ENCODE measurements at places on chromosomes 2 and 18.
A peak's percentile ranks its signal among the peaks of the same experiment; 100 is the strongest.

GRCh38 chr2:239263231-239263630 is 137.6 kb downstream of the HDAC4 start:
- DNase-seq = no peak

DNA sequence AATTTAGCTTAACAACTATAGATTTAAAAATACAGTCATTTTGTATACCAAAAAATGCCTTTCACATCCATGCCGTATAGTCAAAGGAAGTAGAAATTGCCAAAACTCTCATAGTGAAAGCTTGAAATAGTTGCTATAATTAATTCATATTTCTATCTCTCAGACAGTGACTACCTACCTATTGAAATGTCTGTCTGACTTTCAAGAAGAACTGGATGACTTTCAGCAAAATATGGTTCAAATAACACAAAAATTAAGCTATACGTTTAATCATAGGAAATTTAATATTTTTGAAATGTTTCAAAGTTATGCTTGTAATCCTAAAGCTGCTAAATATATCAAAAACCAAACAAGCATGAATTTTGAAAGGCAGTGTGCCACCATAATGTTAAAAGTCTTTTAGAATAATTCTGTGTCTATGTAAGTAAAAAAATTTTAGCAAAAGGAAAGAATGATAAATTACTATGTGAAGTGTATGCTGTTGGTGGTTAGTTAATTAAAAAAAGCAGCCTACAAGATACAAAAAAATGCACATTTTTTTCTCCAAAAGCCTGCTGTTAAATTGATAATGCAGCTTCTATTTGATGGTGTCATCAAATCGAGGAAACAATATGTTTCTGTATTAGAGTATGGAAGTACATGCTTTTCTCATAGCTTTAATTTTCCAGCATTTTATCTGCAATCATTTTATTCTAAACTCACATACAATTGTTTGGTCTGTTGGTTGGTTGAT is 57.7 kb upstream of the ST6GAL2 start:
- no peak for DNase-seq

GRCh38 chr2:219562049-219563020 is 9.0 kb downstream of the OBSL1 start:
- no peak for DNase-seq

DNA sequence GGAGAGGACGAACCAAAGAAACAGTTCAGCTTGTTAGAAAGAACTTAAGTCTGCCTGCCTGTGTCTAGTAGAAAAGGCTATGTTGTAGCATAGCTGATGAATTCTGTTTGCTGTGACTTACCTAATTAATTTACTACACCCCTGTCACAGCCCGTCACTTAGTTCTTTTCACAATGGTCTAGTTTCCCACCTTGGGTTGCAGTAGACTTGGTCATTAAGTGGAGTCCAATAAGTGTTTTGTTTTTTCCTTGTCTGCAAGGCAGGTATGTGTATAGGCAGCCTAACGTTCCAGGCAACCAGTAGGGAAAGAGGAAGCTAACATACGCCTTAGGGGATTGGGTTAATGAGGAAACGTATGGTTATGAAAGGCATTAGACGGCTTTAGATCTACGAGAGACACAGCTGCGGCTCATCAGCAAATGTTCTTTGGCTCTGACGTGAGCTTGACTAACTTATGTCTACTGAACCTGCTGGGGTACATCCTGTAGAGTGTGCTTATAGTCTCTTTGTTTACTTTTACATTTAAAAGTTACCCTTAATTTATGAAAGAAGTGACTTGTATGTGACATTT is 180.1 kb downstream of the PRPF40A start:
- no peak for DNase-seq

GRCh38 chr2:108240966-108241365 is 1.2 kb downstream of the SULT1C3 start:
- no peak for DNase-seq

DNA sequence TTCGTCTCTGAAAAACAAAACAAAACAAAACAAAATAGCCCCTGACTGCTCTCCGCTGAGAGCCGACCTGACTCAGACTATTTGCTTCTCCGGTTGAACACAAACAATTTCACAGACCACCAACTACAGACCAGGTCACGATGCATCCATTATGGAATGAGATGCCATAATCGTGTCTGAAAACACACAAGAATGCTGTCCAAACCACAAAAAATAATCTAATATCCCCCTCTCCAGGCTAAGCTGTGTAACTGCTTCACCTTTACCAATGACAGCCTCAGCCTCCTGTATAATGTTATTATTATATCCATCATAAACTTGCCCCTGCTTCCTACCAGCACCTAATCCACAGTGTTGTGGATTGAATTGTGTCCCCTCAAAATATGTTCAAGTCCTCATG is 114.7 kb downstream of the DNAH6 start:
- DNase-seq = peak; percentile 80

- no peak for DNase-seq
These were observed 100.3 kb downstream of the COL3A1 start for GRCh38 chr2:189074506-189074905.

DNA sequence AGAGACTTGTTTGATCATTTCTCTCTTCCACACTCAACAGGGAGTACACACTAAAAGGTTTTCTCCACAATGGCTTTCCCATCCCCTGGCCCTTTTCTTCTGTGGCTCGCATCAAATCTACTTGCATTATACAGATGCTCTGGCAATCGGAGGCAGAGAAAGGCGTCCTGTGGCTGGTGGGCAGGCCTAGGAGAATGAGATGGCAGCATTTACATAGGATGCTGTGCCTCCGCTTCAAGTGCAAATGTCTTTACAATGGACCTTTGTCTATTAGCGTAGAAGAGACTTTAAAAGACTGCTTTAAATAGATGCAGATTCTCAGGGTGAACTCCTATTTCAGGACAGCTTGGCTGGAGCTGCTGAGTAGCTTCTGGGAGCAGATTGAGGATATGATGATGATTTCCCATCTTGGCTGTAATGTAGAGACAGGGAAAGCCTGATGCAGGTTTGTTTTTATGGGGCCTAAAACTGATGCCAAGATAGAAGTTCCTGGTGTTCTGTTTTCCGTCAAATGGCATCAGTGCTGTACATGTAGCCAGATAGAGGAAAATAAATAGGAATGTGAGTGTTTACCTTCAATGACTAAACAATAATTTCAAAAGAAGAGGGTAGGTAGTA is 423.4 kb downstream of the RND3 start:
- DNase-seq = no peak

GRCh38 chr18:74416124-74416523 is 41.0 kb downstream of the DIPK1C start:
- no peak for DNase-seq

DNA sequence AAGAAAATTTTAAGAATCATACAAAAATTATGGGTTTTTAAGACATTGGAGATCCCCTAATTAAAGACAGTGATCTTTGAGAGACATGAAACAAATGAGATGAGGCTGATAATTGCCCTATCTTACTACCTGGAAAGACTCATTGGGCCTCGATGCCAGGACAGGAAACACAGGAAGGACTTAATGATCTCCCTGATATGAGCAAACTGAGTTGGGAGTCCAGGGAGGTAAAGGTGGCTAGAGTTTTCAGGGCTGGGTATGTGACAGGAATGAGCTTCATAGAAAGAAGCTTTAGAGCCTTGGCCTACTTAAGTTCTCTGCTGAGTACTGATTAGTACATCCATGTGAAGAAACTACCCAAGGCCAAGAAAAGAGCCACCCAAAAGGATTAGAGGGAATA is 40.6 kb upstream of the GULP1 start:
- DNase-seq = no peak

DNA sequence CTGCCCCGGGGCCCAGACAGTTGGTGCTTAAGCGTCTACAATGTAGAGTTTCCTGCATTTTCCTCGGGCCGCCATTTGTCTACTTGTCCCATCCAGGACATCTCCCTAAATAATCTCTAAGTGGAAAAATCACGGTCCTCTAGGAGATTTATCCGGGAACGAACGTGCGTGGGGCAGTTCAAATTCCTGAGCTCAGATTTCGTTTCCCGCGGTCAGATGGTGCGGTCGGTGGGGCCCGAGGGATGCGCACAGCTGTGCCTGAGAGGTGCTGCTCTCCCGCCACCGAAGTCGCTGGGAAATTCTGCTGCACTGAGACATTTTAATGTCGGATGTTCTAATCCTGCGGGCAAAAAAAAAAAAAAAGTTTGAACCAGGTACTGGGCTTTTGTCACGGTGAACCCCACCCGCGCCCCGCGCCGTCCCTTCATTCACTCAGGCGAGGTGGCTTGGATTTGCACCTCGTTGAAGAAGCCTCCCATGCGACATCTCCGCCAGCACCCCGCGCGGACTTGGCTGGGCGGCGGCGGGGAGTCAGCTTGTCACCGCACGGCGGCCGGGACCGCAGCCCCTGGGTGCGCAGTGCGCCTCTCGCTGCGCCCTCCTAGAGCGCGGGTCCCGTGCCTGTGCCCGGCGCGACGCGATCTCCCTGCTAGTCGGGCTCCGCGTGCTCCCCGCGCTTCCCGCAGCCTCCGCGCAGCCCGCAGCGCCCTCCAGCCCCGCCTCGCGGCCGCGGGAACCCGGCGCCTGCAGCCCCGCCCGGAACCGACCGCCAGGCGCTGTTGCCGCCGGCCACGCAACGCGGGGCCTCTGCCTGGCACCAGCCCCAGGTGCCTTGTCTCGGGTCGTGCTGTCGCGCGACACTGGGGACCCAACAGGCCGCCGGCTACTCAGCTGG is 191.9 kb upstream of the TCF4 start:
- peak; percentile 64 for DNase-seq

- peak; percentile 69 for DNase-seq
These were observed 18.7 kb upstream of the ACVR1 start for GRCh38 chr2:157894694-157895435.

GRCh38 chr18:49874238-49874637 is 60.9 kb upstream of the ACAA2 start:
- DNase-seq = no peak

DNA sequence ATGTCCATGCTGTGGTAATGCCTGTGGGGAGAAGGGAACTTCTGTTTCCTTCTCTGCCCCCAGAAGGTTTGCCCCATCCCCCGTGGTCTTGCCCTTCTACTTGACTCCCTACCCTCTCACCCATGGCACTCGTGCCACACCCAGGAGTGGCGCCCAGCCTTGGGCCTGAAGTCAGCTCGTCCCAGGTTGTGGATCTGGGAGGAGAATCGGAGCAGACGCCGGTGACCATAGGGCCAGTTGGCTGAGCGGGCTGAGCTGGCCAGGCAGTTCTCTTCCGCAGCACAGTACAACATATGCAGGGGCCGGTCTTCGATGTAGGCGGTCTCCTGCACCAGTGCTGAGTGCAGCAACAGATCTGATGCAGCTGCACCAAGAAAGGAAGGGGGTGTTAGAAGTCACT is 4.7 kb downstream of the HTRA2 start:
- no peak for DNase-seq

- DNase-seq = no peak
These were observed 49.7 kb upstream of the TFCP2L1 start for GRCh38 chr2:121334581-121335293.

DNA sequence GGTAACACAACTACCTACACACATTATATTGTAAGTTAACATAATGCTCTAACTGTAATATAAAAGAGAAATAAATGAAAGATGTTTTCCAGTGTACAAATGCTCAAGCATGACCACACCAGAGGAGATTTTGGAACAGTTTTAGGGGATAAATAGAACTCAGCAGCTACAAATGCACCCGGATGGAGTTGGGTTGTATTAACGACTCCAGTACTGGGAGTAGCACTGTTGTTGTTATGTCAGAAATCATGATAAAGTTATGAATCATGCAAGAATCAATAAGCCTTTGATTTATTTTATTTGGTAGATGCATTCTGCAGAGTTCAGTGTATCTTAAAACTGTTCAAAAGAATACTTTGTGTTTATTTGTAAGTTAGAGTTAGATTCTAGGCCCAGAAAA is 126.9 kb downstream of the MAP3K20 start:
- no peak for DNase-seq

DNA sequence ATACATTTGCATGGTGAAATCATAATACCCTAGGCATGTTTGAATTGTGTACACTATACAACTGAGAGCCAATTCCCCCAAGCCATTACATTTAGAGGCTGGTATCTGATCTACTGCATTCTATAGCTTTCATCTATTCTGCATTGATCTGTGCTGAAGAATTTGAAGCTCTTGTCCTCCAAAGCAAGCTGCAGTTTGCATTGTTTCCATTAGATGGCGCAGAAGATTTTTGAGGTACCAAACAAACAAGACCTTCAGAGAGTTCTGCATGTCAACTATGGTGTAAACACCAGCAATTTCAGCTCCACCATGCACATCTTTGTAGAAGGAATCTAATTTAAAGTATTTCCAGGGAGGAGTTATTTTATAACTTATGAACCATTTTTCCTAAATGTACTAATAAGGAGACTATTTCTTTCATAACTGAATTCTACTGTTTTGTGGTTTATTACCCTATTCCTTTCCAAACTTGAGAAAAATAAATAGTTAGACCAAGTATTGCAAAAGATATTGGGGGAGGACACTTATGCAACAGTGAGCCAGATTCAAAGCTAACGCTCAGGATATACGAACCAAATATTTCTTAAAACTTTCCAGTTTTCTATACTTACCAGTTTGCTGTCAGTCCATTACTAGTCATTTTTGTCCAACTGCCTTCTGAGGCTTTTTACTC is 761.8 kb upstream of the ACVR2A start:
- peak; percentile 58 for DNase-seq

GRCh38 chr2:83081826-83082690 is 1377.0 kb downstream of the SUCLG1 start:
- DNase-seq = peak; percentile 39

DNA sequence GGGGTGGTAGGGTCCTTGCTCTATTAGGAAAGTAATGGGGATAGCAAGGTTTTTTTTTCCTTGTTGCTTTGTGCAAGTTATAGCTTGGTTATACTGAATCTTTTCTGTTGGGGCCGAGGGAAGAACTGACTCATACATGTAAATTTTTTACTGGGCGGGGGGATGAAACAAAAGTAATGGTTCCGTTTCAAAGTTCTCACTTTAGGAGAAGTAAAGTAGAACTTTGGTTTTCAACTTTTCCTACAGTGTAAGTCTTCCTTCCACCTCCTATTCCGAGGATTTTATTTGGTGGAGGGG is 1.1 kb downstream of the AFTPH start:
- peak; percentile 54 for DNase-seq

DNA sequence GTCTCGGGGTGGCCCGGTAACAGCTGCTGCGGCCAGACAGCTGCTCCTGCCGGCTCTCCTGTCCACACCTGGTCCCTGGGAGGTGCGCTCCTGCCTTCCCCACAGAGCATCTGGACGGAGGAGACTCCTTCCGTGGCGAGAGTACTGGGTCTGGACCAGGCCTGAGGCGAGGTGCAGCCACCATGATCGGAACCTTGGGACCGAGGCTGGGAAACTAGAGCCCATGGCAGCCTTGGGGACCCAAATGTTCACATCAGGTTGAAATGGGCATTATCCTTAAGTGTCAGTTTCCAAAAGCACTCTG is 628 bp downstream of the GIGYF2 start:
- peak; percentile 42 for DNase-seq

GRCh38 chr18:29184654-29185053 is 1007.7 kb upstream of the CDH2 start:
- peak; percentile 54 for DNase-seq

DNA sequence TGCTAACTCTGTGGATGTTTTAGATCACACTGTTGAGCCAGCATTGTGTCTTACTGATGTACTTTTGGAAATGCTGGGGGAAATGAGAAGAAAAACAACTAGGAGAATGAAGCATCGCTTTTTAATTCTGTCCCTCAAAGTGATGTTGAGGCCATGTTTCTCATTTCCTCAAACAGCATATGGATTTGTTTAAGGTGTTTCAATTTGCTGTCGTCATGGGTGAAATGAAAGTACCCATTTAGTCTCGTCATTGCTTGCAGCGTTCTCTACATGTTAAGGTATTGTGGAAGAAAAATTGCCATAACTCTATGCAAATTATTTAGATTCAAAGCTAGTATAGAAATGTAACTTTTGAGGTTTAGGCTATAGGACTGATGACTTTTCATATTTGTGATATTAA is 151.3 kb downstream of the KCTD1 start:
- no peak for DNase-seq
